ENCODE measurements at places on chromosomes 7 and 10.
A peak's percentile ranks its signal among the peaks of the same experiment; 100 is the strongest.

DNA sequence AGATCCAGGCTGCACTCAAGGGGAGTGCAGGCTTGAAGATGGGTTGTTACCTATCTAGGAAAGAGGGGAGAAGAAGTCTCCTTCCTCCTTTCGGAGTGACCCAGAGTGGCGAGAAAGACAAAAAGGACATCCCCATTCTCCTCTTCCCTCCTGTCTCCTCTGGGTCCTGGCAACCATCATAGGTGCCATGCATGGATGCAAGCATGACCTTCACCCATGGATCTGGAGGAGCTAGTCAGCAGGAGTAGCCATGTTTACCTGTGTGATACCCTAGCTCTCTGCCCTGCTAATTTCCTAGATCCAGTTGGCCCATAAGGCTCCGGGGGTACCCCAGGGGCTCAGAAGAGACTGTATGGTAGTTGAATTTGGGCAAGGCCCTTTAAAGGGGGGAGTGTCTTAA is 17.2 kb upstream of the CROT start:
- DNase-seq: no peak

GRCh38 chr7:16189026-16189715 is 232.2 kb downstream of the CRPPA start:
- no peak for DNase-seq

- DNase-seq: no peak
These were observed 25.2 kb upstream of the PLXDC2 start for GRCh38 chr10:19791032-19791431.

DNA sequence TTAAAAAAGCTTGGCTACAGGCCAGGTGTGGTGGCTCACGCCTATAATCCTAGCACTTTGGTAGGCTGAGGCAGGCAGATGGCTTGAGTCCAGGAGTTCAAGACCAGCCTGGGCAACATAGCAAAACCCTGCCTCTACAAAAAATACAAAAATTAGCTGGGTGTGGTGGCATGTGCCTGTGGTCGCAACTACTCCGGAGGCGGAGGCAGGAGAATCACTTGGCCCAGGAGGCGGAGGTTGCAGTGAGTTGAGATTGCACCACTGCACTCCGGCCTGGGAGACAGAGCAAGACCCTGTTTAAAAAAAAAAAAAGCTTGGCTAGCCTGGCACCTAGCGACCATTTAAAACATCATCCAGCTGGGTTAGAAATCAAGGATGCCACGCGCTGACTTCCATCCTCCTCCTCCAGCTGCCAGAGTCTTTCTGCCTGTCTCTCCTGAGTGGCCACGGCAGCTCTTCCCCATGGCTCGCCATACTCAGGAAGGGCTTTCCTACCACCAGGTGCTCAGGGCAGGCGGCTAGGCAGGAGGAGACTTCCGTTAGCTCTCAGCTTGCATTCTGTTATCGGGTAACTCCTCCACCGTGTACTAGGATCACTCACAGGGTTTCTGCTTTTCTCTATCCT is 45.0 kb downstream of the DENND2A start:
- DNase-seq: no peak

- no peak for DNase-seq
These were observed 173.8 kb upstream of the GHITM start for GRCh38 chr10:83965473-83965872.

DNA sequence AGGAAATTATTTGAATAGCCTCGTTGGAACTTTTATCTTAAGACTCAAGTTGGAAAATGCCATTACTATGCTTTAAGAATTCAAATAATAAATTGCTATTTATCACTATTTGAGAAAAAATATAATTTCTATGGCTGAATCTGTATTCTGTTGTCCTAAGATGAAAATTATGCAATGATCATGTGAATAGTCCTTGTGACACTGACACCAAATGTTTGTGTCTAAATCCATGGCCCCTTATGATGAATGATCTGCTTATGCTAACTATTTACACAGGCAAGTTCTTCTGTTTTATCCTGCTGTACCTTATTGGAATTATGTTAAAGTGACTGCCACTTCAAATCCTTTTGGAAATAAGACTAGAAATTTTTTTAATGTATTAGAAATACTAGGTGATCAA is 208.7 kb downstream of the DOCK4 start:
- DNase-seq: no peak

GRCh38 chr7:159015454-159016410 is 128.9 kb downstream of the VIPR2 start:
- no peak for DNase-seq

DNA sequence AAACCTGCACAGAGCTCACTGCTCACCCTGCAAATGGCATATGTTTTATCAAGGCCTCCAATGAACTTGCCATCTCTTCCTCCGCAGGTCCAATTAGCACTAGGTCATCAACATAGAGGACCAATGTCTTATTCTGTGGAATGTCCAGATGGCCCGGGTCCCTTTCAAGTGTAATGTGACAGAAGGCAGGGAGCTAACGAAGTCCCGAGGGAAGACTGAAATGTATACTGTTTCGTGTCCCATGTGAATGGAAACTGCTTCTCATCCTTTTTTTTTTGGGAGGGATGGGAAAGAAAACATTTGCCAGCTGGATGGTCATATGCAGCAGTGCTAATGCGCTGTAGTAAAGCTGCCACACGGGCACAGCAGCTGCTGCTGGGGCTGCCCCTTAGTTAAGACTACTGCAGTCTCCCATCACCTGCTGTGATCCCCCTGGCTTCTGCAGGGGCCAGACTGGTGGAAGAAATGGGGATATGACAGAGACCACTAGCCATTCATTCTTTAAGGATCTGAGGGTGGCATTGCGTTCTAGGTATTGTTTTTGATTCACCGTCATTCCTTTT is 61.7 kb upstream of the CCNY start:
- no peak for DNase-seq

- DNase-seq: no peak
These were observed 29.1 kb upstream of the FAM107B start for GRCh38 chr10:14803827-14804226.

DNA sequence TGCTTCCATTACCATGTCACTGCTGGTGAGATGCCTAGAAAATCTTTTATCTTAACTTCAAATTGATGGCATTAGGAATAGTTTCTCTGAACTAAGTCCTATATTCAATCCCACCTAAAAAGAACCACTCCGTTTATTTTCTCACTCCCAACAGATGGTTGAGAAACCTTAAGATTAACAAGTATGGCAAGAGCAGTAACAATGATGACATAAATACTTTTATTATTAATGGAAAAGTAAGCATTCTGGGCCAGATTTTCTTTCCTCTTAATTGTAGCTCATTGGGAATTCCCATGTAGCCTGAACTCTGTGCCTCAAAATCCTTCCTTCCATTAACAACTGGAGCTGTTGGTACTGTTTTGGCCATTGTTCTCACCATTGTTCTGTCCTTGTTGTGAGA is 21.1 kb upstream of the FAM13C start:
- DNase-seq: no peak

DNA sequence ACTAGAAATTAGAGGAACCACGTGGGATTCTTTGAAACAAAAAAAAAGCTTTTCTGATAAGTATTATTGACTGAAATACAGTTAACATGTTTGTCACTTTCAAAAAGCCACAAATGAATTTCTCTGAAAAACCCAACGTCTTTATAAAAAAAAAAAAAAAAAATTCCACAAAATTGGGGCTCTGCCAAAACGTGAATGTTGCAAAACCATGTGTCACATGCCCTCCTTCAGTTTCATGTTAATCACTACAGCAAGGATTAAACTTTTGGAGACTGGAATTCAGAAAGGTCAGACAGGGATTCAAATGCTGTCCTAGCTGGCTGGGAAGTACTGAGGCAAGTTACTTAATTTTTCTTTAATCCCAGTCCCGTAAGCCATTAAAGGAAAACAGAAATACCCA is 278.0 kb upstream of the KLF14 start:
- DNase-seq: no peak

DNA sequence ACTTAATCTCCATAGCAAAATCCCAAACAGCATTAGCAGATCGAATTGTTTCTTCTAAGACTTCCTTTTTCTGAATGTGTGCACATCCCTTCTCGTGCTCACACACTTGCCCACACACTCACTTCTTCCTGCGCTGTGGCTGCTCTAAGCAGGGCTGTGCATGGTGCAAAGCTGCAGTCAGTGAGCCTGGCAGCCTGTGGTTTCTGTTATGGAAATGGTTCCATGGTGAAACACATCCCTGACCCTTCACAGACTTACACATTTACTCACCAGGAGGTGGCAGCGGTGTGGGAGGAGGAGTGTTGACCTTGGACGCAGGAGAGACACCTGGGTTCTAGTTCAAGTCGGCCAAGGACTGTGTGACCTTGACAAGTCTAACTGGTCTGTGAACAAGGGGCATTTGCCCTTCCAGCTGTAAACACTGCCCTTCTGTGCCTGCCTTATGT is 24.9 kb downstream of the MTURN start:
- DNase-seq: no peak

- peak; percentile 73 for DNase-seq
These were observed 44.8 kb downstream of the PDIA4 start for GRCh38 chr7:148983200-148984146.
